ENCODE measurements at places on chromosomes 6 and 20.
A peak's percentile ranks its signal among the peaks of the same experiment; 100 is the strongest.

GRCh38 chr6:14442242-14442641, 324.7 kb downstream of the CD83 start:
- no peak for DNase-seq

- no peak for DNase-seq
Observed at GRCh38 chr20:8803065-8803464, 265.8 kb upstream of the PLCB4 start.

GRCh38 chr20:41308290-41308711, 9.2 kb downstream of the ZHX3 start:
- DNase-seq, result peak; percentile 29

GRCh38 chr6:153312634-153313033, 181.6 kb upstream of the RGS17 start:
- DNase-seq, result peak; percentile 51

- no peak for DNase-seq
Observed at GRCh38 chr6:54719633-54720032, 126.9 kb upstream of the FAM83B start.

DNA sequence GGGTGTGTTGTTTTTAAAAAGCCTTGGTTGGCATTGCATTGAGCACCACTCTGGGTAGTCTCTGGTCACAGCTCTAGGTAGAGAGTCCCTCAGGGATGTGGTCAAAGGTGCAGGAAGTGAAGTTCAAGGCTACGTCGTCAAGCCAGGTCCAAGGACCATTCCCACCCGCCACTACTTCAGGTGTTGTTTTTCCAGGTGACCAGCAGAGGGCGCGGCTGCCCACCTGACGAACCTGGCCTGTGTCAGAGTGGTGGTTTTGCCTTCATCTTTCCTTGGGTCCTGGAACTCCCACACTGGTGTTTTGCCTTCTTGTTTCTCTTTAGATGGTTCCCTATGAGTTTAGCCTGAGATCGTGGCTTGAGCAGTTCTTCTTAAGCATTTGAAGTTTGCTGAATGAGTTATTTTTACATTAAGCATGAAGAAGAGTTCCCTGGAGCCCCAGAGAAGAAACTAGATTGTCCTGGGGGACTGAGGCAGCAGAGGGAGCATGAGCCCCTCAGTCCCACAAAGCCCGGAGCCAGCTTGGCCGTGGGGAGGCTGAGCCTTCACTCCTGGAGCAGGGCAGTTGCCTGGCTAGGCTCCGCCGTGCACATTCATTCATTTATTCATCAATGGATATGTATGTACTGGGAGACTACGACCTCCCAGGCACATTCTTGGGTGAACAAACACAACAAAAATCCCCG, 5.6 kb upstream of the PHACTR3 start:
- peak; percentile 27 for DNase-seq

GRCh38 chr20:4242376-4242775, 227.0 kb upstream of the RNF24 start:
- peak; percentile 38 for DNase-seq

- peak; percentile 87 for DNase-seq
Observed at GRCh38 chr6:141562851-141563763, 569.6 kb upstream of the GJE1 start.

GRCh38 chr6:44522871-44523270, 135.4 kb downstream of the CDC5L start:
- DNase-seq, result no peak

- DNase-seq, result no peak
Observed at GRCh38 chr6:161963634-161964234, 689.9 kb upstream of the AGPAT4 start.

Data from hematopoietic multipotent progenitor cell treated with erythropoietin and hydrocortisone succinate and interleukin-3 and kit ligand, for 8 days (in vitro differentiated cells).